ENCODE measurements at places on chromosomes 12 and 14.
A peak's percentile ranks its signal among the peaks of the same experiment; 100 is the strongest.

GRCh38 chr12:114319422-114319821 is 86.5 kb downstream of the TBX5 start:
- no peak for DNase-seq

- no peak for DNase-seq
Observed at GRCh38 chr14:103961928-103962578, 19.7 kb upstream of the RD3L start.

- no peak for DNase-seq
Observed at GRCh38 chr12:82412246-82412645, 53.9 kb downstream of the METTL25 start.

- no peak for DNase-seq
Observed at GRCh38 chr14:104723651-104724406, at the start of gene ADSS1. Gene ADSS1, plus strand, starts transcription at chr14:104724229. Its CDS starts 42 bp downstream, at chr14:104724271.

GRCh38 chr14:34711169-34711568 is 3.2 kb downstream of the CFL2 start:
- DNase-seq: peak; percentile 92

DNA sequence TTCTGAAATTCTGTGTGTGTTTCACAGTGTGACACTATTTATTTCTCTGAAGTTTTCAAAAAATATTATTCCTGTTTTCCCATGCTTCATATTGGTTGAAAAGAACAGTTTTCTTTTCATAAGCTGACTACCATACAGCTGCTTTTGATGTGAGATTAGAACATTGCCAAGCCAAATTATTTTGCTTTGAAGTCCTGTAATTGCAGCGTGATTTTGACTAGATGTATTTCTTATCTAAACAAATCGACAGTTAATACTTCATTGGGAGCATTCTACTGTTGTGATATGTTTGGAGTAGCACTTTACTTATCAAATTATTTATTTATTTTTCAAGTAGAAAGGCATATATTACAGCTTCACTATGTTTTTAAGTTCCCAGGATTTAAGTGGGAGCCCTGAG is 132.0 kb downstream of the DACT1 start:
- DNase-seq: no peak

DNA sequence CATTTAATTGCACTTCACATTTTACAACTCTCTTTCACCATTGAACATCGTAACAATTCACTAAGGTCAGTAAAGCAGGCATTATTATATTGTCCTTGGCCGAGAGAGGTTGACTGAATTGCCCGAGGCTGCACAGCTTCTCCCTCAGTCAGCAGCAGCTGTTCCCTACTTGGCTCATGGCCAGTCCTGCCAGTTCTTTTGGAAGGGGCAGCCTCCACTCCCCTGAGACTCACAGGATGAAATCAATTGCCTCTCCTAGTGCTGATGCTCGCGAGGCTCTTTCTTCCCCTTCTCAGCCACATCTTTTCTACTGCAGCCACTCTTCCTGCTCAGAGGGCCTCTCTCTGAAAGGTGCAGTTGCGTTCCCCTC is 79.9 kb upstream of the KCNA1 start:
- DNase-seq: no peak

GRCh38 chr12:123713398-123713797 is 1.2 kb downstream of the ATP6V0A2 start:
- DNase-seq: no peak

DNA sequence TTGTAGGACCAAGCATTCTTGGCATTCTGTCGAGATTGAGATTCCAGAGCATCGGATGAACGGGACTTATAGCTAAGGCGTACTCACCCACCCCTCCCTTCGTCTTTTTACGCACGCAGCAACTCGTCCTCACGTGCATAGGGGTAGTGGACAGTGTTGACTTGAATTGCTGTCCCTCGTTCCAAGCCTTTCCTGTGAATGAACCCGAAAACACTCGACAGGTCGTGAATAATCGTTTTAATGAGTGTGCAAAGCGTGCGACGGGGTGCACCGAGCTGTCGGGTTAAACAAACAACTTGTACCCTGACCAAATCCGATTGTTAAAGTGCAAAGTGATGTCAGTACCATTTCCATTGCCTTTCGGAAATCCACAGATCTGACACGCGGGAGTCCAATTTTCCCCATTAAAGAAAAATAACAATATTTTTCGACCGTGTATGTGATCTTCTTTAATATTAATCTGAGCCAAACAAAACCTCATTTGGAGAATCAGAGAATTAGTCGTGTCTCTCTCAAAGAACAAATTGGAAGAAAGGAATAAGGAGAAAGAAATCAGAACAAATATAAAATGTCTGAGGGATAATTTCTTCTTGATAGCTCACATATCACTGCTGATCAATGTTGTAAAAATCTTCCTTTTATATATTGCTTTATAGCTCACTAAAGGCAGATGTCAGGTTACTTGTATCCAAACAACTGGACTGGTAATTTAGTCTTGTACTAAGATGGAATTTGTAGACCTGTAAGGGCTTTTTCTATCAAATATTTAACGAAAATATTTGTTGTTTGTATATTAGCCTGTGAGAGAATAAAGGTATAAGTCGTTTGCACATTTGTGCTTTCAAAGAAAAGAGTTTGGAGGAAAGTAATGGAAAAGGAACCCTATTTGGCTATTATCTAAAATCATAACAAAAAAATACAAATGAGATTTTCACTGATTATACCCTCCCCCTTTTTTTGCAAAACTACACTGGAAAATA is 11.8 kb downstream of the FOXG1 start:
- no peak for DNase-seq

- DNase-seq: no peak
Observed at GRCh38 chr14:61077951-61078720, 97.1 kb downstream of the SLC38A6 start.

DNA sequence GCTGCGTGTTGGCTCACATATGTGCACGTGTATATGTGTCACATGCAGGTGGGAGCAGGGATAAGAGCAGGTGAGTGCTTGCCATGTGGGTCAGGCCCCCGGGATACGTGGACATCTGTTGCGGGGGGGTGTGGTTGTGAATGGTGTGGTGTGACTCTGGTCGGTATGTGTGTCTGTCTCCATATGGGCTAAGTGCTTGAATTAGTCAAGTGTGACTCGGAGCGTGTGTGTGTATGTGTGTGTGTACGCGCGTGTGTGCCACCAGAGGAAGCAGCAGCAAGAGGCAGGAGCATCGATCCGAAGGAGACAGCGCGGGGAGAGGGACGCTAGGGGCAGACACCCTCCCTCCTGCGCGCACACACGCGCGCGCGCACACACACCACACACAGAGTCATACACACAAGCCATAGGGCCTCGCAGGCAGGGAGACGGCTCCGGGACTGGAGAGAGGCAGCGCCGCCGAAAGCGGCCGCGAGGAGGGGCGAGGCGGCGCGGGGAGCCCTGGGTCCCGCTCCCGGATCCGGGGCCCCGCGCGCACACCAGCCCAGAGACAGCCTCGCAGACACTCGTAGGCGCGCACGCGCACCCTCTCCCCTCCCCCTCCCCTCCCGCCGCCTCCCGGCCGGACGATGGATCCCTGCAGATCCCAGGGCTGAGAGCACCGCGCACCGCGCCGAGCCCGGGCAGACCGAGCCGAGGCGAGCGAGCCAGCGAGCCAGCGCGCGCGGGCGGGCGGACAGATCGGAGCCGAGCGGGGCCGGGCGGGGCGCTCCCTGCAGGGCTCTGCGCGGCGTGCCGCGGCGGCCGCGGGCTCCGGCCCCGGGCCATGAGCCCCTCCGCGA is at the start of gene ASIC1:
ASIC1 (plus strand) TSS at position 597 of the 842 bp plus-strand sequence. CDS start 1,171 bp downstream, outside the sequence.
- peak; percentile 34 for DNase-seq

All from fibroblast of skin of left biceps (primary cell).